ENCODE measurements at places on chromosomes 4 and X.

GRCh38 chr4:107870236-107870635, 45.5 kb downstream of the SGMS2 start:
- no peak for DNase-seq

DNA sequence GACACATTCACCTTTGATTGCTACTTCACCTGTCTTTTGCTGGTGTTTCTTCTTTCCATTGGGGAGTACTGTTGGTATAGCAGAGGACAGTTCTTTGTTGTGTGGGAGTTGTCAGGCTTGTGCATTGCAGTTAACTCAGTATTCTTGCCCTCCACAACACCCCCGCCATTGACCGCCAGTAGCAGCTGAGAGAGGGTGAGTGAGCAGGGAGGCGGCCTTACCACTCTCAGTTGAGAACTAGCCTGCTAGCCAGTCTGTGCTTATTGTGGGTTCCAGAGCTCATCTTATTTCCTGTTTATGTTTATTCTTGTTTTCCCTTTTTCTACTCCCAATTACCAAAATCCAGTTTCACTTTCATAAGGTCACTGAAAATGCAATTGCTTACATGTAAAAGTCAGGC, 52.2 kb downstream of the STIM2 start:
- no peak for DNase-seq

DNA sequence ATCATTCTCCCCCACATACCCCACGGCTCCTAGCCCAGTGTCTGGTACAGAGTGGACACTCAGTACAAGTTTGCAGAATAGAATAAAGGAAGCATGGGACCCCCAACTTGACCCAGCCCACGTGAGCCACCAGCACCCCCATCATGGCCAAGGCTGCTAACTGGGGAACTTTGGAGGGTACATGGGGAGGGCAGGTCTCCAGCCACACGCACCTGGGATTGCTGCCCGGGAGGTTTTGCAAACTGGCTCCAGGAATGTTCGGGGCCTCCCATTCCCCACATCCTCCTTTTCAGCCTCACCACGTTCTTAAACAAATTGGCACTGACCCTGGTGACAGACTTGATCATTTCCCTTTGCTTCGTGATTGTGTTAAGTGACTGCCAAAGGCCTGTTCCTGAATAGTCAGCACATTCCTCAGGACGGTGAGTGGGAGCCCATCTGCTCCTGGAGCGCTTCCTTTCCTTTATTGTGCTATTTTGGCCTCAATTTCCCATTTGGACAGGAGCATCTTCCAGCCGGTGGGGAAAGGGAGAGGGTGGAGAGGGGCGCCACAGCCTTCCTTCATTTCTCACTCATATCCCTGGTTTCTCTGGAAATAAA, 18.7 kb upstream of the XPNPEP2 start:
- DNase-seq = peak; percentile 0

DNA sequence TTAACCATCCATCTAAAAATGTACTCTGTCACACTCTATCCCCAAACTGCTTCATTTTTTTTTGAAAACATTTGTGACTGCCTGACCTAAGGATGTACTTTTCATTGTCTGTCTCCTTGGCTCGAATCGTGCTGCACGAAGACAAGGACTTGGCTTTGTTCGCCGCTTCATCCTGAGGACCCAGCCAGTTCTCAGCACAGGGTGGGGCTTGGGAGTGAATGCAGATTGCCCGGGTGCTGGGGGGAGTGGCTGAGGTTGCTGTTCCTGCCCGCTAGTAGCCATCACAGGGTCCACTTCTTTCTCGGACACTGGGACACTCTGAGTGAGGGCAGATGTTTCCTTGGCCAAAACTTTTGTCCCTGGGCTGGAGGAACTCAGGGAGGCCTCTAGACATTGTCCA, 70.1 kb upstream of the CLCN4 start:
- no peak for DNase-seq

DNA sequence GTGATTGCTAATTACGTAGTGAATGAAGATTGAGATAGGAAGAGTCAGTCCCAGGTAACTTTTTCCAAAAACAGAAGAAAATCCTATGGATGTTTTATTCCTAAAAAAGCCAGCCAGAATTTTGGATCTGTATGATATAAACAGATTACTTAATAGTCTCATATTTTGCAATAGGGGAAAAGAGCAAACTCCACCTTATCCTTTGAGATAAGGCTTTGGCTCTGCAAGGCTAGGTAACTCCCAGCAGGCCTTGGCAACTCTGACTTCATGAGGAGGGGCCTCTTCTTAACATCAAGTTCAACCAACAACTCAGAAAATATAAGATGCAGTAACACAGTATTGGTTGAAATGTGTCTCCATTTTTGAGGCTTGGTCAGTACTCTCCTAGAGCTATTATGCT, 98.7 kb upstream of the SLC4A4 start:
- DNase-seq = no peak

DNA sequence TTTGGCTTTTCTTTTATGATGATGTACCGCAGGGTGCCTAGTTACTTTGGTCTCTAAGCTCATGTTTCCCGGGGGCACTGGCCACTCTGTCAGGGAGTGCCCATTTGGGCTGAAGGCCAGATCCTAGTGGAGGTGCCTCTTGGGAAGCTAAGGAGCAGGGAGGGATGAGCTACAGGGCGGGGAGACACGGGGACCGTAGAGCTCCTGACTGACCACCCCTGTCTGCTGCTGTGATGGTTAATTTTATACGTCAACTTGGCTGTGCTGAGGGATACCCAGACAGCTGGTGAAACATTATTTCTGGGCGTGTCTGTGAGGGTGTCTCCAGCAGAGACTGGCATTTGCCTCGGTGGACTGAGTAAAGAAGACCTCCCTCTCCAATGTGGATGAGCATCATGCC, 24.9 kb upstream of the CLDN24 start:
- no peak for DNase-seq

- DNase-seq = no peak
These were observed 315.9 kb downstream of the LDB2 start for GRCh38 chr4:16582526-16582925.

DNA sequence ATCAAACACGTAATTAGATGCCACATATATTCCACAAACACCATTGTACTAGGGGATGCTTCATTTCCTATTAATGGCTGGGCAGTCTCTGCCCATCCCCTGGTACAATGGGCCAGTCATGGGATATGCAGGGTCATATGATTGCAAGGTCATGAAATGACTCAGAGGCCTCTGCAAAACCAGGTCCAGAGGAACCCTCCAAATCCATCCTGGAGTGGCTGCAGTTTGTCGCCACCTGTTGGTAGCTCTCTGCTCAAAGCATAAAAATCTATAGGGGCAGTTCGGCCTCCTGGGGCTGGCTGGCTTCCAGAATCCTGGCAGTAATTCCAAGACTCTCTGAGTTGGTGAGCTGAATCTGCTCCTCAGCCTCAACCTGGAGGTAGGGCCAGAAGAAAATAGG, 22.9 kb upstream of the PUDP start:
- peak; percentile 53 for DNase-seq

DNA sequence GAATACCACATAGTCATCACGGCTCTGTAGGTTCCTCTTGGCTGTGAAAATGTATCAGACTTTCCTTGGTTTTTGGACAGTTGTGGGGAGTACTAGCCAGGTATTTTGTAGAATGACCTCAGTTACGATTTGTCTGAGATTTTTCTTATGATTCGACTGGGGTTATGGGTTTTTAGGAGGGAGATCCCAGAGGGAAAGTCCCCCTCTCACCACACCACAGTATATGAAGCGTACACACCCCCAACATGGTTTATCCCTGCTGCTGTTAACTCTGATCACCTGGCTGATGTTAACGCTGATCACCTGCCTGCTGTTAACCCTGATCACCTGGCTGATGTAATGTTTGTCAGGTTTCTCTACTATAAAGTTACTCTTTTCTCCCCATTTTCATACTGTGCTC, 72.6 kb downstream of the ANAPC4 start:
- DNase-seq = no peak

- DNase-seq = no peak
These were observed 59.9 kb downstream of the ELOVL6 start for GRCh38 chr4:110138551-110138950.

GRCh38 chr4:78784236-78784865, 8.2 kb downstream of the BMP2K start:
- DNase-seq = peak; percentile 51

DNA sequence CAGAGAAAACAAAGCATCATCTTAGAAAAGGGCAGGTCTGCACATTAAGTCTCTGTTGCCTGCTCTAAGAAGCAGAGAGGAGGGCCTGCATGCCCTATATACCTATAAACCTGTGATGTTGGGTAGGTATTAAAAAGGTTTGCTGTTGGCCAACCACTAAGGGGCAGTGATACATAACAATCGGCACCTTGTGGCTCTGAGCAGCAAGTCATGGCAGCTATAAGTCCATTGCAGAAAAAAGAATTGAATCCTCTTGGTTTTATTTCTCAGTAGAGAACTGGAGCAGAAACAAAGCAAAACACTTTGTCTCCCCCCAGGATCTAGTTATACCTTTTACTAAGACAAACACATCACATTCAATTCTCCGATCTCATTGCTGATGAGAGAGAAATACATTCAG, 1364.4 kb downstream of the STIM2 start:
- DNase-seq = peak; percentile 39

DNA sequence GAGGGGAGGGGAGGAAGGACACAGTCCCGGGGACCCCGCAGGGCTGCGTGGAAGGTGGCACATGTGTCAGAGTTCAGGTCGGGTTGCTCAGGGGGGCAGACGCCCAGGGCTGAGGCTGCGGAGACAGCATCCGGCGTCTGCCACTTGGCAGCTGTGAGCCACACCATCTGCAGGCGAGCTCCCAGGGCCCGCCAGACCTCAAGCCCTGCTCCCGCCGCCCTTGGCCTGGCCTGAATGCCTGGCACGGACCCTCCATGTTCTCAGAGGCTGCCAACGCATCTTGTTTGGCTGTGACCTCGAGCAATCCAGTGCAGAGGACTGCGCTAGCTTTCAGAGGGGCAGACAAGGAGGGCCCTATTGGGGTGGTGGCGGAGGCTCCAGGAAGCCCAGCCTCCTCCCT, 5.1 kb downstream of the BGN start:
- DNase-seq = no peak

GRCh38 chr4:2436301-2436700, 17.5 kb downstream of the CFAP99 start:
- no peak for DNase-seq

DNA sequence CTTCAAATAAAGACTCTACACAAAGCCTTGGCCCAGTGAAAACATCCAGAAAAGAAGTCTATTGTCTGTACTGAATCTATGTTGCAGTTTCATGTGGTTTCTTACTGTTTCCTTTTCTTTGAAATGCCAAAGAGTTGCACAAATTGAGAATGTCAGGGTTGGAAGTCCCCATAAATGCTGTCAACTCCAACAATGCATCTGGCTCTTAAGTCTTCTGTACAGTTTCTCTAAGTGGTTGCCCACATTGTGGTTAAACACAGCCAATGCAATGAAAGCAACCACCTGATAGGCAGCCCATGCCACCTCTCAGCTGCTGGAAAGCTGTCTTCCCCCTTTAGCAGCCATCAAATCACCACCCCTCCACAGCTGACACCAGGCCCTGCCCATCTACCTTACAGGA, 67.2 kb upstream of the C1GALT1C1 start:
- no peak for DNase-seq
